ENCODE measurements at places on chromosomes 6 and 20.
A peak's percentile ranks its signal among the peaks of the same experiment; 100 is the strongest.

DNA sequence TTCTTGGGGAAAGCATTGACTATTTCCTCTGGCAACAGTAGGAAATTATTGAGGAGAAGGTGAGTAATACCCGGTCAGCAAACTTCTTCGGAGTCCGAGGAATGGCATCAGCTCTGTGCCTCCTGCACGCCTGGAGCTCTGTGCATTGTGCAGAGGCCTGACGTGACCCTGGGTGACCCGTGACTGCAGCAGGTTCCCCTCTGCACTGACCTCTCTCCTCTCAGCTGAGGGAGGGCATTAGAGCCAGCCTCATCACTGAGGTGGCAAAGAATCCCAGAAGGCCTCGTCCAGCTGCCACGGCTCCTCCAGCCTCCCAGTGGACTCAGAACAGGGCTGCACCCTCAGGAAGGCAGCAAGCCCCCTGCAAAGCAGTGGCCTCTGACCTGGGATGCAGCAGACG is 502.9 kb downstream of the CD83 start:
- DNase-seq, result no peak

GRCh38 chr6:28634761-28635546 is 109.3 kb downstream of the GPX5 start:
- no peak for DNase-seq

DNA sequence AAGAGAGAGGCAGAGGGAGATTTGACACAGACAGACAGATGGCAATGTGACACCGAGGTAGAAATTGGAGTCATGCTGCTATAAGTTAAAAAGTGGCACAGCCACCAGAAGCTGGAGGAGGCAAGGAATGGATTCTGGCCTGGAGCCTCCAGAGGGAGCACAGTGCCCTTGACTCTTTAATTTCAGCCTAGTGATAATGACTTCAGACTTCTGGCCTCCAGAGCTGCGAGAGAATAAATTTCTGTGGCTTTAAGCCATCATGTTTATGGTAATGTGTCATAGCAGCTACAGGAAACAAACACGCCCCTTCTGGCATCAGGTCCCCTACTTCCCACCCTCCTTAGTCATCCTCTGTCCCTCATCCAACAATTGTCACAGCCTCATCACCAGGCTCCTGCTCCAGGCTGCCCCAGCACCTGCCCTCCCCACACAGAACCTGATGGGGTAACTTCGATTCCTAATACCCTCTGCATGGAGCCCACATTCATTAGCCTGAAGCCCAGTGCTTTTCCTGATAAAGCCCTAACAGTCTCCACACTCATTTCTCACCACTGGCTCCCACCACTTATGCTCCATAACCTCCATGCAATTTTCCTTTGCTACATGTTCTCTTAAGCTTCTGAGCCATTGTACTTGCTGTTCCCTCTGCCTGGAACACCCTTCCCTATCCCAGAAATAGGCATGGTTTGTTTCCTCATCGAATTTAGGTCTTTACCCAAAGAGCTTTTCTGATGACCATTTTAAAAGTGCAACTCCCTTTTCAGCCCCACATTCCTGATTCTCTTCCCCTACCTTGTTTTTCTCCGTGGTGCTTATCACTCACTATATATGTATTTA is 69.7 kb upstream of the TOX2 start:
- no peak for DNase-seq

DNA sequence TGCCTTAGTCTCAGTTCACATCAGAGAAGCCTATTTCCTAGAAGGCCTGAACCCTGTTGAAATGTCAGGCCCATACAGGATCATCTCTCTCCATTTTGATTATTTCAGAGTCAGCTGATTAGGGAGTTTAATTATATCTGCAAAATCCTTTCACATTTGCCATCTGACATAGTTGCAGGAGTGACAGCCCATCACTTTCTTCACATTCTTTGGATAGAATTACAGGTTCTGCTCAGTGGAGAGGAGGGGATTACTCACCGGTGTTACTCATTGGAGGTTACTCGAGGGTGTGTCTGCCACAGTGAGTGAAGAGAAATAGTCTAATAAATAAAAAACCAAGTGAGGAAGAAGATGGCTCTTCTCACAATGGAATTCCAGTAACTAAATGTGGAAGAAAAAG is 216.8 kb downstream of the TMEM242 start:
- peak; percentile 3 for DNase-seq

DNA sequence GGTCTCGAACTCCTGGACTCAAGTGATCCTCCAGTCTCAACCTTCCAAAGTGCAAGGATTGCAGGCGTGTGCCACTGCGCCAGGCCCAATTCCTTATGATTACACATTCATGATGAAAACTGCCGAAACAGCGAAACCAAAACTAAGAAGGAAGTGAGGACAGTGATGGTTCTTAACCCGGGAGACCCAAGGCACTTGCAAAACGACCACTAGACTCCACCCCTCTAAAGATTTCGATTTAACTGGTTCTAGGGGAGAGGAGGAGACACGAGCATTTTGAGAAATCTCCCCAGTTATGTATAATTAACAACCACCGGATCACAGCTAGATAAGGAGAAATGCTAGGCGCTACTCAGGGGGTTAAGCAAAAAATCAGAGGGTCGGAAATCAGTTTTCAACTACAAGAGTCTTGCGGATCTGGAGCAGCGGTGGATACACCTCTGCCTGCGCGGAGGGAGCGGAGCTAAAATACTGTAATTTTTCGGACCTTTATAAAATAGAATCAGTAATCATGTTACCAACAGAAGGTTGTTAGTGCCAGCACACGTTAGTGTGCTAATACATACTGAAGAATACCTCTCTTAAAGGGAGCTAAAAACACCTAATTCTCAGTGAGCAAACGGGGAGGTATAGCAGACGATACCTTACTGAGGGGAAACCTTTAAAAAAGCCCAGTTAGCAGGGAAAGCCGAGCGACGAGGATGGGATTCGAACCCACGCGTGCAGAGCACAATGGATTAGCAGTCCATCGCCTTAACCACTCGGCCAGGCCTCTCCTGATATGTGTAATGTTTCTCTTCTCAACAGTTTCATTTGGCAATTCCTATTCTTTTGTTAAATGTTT is 60.0 kb upstream of the BTN3A2 start:
- peak; percentile 79 for DNase-seq

GRCh38 chr6:101489456-101489855 is 95.9 kb downstream of the GRIK2 start:
- no peak for DNase-seq

DNA sequence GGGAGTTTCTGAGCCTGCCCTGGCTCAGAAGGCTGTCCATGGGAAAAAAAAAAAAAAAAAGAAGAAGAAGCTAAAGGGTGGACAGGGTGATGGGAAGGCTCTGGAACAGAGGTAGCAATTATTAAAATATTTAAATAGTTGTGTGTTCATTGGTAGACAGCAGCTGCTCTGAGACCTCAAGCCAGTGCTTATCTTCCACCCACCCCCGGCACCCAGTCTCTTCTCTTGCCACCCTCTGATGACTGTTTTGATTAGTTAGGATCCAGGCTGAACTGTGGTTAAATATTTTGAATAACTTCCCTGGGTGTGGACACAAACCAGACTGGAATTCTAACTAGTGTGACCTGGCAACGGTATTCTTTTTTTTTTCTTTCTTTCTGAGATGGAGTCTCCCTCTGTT is 16.9 kb upstream of the SRSF3 start:
- DNase-seq, result no peak

DNA sequence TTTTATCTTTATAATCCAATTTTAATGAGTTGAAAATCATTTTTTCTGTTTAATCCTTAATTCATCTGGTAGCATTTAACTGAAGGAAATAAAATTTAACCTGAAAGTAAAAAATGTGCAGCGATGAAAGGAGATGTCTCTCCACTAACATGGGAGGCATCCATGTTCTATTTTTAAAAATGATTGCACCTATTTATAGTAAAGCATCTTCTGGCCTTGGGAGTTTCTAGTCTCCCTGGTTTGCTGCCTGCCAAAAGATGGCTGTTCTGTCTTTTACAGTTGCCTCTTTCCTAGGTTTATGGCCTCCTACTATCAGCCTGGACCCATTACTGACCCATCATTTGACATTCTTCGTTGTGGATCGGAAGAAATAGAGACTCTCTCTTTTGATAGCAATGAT is 143.0 kb downstream of the B3GAT2 start:
- DNase-seq, result no peak

DNA sequence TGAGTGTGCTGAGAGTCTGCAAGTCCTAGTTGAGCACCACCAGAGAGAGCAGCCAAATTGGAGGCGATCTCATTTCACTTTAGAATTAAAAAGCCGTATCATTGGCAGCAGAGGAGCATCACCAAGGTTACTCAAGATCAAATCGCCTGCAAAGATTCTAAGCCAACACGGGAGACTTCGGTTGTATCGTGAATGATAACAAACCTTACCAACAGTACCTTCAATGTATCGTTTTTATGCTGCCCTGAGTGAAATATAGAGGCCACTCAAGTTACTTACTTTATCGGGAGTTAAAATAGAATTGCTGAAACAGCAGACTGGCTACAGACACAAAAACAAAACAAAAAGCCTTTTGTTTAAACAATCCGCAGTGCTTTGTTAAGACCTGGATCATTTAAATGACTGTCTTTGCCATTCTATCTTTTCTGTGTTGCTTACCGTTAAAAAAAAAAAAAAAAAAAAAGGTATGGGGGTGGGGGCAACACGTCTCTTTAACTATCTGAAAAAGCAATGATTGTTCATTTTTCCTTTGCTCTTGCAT is 14.2 kb downstream of the NHSL1 start:
- no peak for DNase-seq

DNA sequence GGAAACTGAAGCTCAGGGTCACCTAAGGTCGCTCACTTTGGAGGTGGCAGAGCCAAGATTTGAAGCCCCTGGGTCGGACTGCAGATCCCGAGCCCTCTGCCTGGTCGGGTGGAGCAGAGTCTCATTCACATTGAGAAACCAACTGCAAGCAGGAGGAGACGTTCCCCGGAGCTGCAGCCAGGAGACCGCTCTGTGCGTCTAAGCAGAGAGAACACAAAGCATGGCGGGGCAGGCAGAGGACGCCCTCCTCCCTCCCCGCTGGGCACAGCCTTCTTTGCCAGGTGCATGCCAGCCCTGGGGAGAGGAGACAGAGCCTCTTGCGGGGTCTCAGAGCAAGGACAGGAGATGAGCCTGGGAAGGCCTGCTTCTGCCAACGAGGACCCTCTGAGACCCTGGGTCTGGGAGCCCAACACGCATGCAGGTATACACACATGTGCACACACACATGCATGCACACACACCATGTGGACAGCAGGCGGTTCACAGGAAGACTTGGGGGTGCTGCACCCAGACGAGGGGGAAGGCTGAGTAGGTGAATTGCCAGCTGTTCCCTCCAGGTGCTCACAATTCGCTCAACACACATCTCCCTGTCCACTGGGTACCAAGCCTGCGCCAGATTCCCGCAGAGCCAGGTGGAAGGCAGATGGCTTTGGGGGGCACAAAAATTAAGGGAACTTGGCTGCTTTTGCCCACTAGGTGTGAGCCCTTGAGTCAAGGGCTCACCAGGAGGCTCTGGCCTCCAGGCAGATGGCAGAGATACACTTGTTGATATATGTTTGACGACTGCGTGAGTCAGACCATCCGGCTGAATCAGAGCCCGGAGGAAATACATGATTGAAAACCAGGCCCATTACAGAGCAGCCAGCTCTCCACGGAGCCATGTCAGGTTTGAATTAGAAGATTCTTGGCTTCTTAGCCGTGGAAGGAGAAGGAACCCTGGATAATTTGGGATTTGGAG is 5.5 kb upstream of the NTSR1 start:
- DNase-seq, result peak; percentile 52

DNA sequence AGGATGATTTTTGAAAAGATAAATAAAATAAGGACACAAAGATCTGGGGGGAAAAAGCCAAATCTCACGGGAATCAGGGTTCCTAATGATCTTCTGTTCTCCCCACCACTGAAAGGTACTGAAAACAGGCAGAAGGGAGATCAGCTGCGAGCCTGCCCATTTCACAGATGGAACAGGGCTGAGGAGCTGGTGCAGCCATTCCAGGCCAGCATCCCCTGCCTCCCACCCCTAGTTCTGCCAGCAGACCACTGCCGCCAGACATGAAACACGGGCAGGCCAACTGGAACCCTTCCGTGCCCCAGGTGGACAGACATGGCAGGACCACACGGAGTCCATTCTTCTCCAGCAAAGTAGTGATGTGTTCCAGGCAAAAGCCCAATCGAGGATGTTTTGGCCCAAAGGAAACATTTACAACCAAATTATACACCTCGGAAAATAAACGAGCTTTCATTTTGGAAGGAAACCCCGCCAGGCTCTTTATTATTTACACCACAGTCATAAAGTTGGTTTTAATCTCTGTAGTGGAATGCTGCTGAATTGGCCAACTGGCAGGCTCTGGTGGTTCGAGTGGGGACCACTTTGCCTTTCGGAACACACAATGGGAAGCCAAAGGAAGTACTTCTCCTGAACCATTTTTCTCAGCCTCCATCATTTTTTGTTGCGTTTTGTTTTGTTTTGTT is 28.2 kb downstream of the ISM1 start:
- no peak for DNase-seq

DNA sequence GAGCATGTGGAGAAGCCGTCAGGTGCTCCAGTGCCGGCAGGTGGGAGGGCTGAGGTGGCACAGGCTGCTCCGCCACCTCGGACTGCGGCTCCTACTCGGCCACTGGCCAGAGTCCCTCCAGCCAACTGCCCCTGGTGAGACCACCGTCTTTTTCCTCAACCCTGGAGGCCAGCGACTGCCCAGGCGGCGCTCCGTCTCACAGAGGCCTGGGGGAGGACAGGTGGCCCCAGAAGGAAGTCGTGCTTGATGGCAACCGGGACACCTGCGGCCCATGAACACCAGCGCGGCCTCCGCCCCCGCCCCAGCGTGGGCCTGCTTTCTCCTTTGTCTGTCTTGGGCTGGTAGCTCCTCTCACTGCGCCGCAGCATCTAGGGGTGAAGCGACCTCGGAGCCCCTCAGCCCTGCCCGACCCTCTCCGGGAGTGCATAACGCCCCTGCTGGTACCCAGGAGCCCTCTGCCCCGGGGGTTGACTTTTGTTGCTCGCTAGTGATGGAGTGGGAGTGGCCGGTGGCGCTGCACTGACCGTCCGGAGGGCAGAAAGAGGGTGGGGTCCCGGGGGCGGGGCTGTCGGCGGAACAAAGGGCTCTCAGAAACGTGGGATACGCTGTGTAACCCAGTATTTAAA is 706 bp upstream of the TUBB2B start:
- no peak for DNase-seq

DNA sequence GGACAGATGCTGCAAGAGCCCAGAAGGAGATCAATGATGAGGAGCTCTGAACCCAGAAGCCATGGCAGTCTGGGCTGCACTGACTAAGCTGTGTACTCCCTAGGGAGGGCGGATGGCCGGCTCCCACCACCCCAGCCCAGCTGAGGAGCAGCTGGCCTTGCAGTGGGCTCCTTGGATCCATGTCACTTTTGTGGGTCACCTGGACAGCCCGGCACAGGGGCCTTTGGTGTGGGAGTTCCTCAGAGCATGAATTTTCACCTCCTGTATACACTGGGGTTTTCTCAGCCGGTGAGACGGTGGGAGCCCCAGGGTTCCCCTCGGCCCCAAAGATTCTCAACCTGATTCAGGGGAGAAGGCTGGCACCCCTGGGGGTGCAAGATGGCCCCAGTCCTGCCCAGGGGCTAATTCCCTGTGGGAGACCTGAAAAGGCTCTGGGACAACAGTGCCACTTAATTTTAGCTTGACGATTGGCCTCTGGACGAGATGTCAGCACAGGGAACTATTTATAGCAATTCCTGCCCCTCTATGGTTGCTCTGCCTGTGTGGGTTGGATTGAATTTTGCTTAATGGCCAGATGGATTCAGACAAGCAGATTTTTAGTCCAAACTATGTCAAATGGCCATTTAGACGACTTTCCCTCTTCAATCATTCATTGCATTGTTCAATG is 121.6 kb upstream of the PMEPA1 start:
- DNase-seq, result no peak

- DNase-seq, result no peak
Observed at GRCh38 chr6:32140420-32141046, 10.4 kb upstream of the FKBPL start.
